GM18507 (cell line): ENCODE measurements at places on chromosomes 5 and 9.

DNA sequence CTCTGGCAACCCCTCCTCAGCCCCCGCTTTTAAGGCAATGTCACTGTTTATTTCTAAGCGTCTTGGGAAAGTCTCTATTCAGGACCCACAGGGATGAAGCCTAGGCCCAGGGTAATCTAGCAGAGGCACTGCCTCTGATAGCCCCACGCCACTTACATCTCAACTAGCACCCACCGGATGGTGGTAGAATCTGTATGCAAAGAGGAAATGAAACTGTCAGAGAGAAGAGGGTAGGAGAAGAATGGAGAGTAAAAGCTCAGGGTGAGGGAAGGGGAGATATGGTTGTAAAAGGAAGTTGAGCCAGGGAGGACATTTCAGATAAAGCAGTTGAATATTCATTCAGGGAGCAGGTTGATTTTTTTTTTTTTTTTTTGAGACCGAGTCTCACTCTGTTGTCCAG is 3.0 kb downstream of the FRRS1L start:
- DNase-seq = no peak

- DNase-seq = no peak
These were observed 95.2 kb downstream of the APTX start for GRCh38 chr9:32906213-32906612.

GRCh38 chr5:134174841-134175839 is 1.6 kb downstream of the SKP1 start:
- DNase-seq = no peak

DNA sequence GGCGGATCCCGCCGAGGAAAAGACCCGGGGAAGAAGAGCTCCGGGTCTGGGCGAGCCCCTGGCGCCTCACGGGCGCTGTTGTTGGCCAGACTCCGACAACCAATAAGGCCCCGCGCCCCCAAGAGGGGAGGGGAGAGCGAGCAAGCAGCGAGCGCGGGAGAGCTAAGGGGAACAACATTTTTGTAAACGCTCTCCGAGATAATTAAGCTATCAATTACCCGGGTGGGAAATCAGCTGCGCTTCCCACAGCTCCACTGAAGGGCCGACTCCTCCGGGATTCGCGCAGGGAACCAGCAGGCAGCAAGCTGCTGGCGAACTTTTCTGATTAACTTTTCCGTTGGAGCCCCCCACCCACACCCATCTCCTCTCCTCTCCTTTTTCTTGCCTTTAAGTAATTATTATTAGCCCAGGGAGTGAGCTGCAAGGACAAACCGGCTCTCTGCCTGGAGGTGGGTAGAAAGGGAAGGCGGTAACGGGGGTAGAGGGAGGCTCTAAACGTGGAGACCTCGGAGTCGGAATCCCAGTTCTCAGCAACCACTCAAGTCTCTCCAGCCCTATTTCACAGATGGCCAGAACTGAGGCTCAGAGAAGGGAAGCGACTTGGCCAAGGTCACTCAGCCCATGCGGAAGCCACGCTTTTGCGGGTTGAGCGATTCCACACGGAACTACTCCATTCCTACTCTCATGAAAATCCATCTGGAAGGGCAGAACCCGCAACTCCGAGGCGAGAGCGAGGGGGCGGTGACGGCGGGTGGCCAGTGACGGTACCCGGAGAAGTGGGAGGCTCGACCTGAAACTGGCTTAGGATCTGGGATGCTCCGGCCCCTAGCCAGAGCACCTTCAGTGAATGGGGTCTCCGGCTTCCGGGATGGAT is 1.3 kb downstream of the ASTN2 start:
- no peak for DNase-seq

- no peak for DNase-seq
These were observed 20.7 kb downstream of the ACSL6 start for GRCh38 chr5:131990716-131991115.

- no peak for DNase-seq
These were observed 59.7 kb downstream of the CARTPT start for GRCh38 chr5:71778678-71779276.

- DNase-seq = no peak
These were observed 29.2 kb downstream of the MAT2B start for GRCh38 chr5:163534492-163535094.

GRCh38 chr5:137959488-137959887 is 70.2 kb downstream of the PKD2L2 start:
- DNase-seq = no peak

GRCh38 chr5:26805076-26805475 is 233.3 kb downstream of the CDH9 start:
- DNase-seq = no peak

DNA sequence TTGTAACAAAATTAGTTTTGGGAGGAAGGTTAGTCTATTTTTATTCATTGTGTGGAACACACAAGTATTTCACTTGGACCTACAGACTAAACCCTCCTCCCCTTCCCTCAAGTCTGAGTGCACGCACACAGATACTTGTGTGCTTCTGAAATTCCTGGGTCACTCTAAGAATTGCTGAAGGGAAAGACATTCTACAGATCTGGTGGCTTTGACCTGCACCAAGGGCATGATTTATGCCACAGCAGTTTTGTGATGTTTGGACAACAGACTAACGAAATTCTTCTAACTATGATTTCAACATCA is 150.5 kb downstream of the ARL15 start:
- no peak for DNase-seq

- no peak for DNase-seq
These were observed 85.4 kb downstream of the KLF4 start for GRCh38 chr9:107404161-107404560.

- no peak for DNase-seq
These were observed 28.8 kb downstream of the MLLT3 start for GRCh38 chr9:20593537-20593936.

DNA sequence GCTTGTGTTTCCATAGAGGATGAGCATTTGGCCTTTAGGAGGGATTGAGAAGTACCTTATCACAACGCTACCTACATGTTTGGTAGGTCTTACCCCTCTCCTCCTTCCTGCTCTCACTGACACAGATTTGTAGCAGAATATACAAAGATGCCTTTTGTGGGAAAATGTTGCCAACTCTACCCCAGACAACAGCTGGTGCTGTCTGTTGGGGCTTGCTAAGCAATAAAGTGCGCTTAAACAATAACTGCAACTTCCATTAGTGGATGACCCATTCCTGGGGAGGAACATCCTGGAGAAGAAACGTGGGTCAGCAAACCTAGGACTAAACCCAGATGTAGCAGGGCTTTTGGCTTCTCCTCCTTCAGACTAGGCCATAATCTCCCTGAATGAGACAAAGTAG is 174.3 kb downstream of the EFNA5 start:
- no peak for DNase-seq

- no peak for DNase-seq
These were observed 171.8 kb upstream of the TNC start for GRCh38 chr9:115289757-115290208.

GRCh38 chr9:79242489-79242888 is 329.3 kb upstream of the TLE4 start:
- DNase-seq = no peak

DNA sequence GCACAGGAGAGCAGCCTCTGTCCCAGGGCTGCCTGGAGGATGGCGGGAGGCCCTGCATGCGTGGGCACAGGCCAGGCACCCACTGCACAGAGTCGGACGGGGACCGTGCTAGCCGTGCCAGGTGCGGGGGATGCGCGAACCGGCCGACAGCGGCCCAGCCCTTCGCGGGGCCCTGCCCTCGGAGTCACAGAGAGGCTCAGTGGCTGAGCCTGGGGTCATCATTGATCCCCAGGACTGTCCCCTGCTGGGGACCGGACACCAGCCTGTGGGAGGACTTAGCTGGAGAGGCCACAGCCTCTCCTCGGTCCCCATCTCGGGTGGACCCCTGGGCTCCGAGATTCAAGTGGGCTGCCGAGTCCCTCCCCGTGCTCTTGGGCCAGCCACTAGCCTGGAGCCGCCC is 19.1 kb upstream of the LAMC3 start:
- DNase-seq = no peak

DNA sequence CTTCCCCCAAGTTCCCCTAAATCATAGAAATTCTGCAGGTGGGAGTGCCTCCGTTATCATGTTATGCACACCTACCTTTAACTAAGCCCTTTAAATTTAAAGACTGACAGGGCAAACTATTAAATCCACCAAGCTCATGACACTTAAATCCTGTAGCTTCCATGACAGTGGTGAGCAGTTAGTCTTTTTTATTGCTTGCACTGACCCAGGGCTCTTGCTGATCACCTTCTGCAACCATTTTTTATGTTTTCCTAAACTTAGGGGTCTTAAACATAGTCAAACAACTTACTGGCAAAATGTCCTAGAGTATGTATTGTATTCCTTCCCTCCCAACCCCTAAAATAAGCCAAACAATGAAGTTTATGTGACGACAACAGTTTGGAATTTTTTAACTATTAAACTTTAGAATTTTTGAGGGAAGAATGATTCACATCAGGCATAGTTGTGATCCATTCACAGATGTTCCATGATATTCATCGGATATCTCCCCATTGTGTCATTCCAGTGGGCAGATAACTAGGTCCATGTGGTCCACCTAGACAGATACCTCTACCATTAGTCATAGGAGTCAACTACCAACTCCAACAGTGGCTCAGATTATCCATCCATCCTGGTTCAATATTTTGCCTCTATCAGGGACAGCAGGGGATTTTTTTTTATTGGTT is 283.1 kb downstream of the ADAMTS6 start:
- no peak for DNase-seq

DNA sequence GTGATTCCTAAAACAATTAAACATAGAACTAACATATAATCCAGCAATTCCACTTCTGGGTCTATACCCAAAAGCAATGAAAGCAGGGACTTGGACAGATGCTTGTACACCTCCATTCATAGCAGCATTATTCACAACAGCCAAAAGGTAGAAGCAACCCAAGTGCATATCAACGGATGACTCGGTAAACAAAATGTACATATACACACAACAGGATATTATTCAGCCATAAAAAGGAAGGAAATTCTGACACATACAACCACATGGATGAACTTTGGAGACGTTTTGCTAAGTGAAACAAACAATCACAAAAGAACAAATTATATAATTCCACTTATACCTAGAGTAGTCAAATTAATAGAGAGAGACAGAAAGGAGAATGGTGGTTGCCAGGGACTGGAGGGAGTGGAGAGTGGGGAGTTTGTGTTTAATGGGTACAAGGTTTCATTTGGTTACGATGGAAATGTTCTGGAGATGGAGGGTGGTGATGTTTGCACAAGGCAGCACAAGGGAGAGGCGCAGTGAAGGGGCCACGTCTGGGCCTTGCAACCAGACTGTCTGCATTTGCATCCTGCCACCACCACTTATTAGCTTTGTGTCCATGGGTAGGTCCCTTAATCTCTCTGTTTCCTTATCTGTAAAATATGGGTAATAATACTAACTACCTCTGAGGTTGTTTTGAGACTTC is 36.3 kb upstream of the RLN1 start:
- no peak for DNase-seq

DNA sequence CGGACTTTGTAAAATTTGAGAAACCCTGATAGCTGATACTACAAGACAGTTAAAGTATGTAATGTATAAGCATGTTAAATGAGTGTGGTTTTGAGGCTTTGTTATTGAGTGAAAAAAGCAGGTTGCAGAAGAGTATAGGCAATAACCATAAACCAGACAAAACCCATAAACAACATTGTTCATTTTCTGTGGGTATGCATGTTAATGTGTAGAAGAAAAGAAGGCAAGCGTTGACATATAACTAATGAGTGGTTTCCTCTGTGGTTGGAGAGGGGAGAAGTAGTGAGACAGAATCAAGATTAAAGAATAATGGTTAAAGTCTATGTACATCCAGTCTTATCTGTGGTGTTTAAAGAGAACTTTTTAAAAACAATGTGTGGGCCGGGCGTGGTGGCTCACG is 26.2 kb downstream of the RAD23B start:
- DNase-seq = peak; percentile 18

DNA sequence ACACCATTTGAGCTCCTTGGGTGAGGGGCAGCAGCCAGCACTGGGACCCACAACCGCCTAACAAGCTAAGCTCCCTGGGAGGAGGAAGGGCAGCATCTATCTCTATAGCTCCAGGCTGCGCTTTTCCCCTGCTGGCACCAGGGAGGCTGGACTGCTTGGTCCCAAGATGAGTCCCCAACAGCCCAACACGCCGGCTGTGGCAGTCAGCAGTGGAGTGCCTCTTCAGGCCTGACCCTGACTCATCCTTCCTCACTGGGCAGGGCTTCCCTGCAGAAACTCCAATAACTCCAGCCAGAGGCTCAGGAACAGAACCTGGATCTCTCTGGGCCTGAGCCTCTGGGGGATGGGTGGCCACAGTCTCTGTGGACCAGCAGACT is 113.7 kb upstream of the ADAMTS16 start:
- no peak for DNase-seq

- no peak for DNase-seq
These were observed 29.1 kb downstream of the FRMPD1 start for GRCh38 chr9:37679649-37680402.

- no peak for DNase-seq
These were observed 913.1 kb downstream of the EFNA5 start for GRCh38 chr5:106757672-106758071.

- DNase-seq = no peak
These were observed 290.1 kb upstream of the TRPC7 start for GRCh38 chr5:136655468-136655867.

DNA sequence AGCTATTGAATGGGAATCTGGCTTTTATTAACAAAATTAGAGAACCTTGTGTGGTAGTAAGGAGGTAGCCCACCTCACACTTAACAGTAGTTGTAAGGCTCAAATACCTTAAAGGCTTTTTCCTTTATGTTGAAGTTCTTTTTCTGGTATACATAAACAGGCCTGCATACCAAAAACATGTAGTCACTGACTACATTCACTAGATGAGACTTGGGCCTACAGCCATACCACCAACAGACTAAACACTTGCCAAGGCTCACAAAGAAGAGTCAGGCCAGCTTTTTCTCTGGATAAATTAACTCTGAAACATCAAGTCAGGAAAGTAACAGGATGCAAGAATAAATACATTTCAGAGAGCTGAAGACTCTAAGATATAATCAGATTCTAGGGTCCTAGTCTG is 78.6 kb upstream of the MPDZ start:
- DNase-seq = no peak

DNA sequence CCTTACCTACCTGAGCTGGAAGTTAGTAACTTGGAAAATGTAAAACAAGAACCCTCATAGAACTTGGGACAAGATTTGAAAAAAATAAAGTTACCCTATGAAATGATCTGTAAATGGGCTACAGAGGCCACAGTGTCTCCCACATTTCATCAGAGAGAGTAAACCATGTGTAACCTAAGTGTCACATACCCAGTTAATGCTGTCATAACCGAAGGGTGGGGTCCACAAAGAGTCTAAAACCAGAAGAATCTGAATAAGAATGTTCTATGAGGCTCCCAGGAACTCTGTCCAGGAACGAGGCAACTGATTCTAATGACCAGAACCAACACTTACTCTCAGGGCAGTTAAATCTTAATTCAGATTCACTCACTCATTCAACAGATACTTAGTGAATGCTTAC is 1.0 kb upstream of the FAM13B start:
- DNase-seq = no peak
